Transverse colon (tissue), 4 donors: ENCODE measurements at places on chromosomes 4 and X. TPM values are rescaled to one million over a fixed set of nuclear protein-coding genes. Genes with fewer than 3 reads are reported as not detected.

GRCh38 chr4:37757761-37758160 lies 68.7 kb upstream of the PGM2 start:
- no peaks in the 10 kb centered on the region for H3K36me3 ChIP-seq
- DNase-seq: no peak
- H3K27me3 ChIP-seq: no peaks in the 10 kb centered on the region
- no peaks in the 10 kb centered on the region for H3K4me1 ChIP-seq
- peak overlapping the region; percentile 34 for H3K27ac ChIP-seq
- no peak overlapping the region for H3K4me3 ChIP-seq

The TIGD4 gene
- 0.14 TPM for total RNA-seq

DNA sequence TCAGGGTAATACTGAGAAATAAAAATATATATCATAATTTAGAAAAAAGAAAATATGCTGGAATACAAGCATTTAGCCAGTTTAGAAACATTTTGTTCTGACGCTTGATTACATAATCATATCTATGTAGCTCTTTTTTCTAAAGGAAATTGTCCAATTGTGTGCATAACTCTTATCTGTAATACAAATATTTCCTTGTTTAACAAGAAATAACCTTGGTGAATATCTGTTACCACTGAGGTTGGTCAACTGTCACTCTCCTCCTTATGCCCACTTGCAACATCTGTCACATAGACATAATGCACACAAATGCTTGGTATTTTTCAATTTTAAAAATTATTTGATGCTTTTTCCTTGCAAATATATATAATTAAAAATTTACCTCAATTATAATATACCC lies 609.7 kb downstream of the TLL1 start:
- H3K4me3 ChIP-seq: no peak overlapping the region
- no peaks in the 10 kb centered on the region for H3K27me3 ChIP-seq
- no peaks in the 10 kb centered on the region for H3K4me1 ChIP-seq
- no peak for DNase-seq

DNA sequence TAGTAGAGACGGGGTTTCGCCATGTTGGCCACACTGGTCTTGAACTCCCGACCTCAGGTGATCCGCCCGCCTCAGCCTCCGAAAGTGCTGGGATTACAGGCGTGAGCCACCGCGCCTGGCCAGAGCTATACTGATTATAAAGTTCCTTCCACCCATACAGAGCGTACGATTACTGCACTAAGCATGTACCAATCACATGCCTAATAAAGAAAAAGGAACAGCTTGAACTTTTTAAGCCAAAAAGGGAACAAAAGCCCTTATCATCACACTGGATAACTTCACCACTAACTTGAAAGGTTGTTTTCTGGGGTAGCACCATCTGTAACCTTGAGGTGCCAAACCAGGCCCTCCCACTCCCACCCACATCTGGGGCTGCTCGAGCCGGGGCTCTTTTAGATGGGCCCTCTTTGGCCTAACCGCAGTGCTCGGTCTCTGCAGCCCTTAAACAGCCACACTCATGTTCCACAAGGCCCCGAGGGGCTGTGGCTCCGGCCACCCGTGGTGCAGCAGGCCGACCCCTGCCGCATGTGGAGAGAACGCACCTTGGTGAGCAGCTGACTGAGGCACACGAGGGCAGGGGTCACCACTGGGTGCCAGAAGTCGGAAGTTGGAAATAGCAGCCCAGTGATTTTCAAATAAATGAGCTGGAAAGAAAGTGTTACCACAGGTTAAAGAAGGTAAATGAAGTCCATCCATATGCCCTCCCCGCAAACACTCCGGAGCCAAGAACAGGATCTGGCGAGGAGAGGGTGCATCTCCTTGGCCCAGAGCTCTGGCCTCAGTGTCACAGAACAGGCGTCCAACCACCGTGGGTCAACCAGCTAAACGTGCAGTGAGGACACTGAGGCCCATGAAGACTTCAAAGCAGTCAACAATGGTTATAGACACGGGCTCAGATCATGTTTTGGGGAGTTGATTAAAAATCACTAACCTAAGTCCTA lies 18.4 kb downstream of the NOP14 start:
- H3K27ac ChIP-seq: no peak overlapping the region
- no peak for DNase-seq
- no peaks in the 10 kb centered on the region for H3K36me3 ChIP-seq
- peaks cover 12% of the 10 kb centered on the region for H3K4me1 ChIP-seq

DNA sequence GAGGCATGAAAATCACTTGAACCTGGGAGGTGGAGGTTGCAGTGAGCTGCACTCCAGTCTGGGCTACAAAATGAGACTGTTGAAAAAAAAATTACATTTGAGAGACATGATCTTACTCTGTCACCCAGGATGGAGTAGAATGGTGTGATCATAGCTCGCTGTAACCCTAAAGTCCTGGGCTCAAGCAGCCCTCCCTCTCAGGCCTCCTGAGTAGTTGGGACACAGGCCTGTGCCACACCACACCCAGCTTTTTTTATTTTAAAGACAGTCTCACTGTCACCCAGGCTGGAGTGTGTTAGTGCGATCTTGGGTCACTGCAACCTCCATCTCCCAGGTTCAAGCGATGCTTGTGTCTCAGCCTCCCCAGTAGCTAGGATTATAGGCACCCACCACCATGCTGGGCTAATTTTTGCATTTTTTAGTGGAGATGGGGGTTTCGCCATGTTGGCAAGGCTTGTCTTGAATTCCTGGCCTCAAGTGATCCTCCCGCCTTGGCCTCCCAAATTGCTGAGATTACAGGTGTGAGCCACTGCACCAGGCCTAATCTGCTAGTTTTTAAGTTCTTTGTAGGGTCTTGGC lies 6.1 kb downstream of the RPS3A start:
- H3K27ac ChIP-seq: no peak overlapping the region
- no peaks in the 10 kb centered on the region for H3K36me3 ChIP-seq
- H3K27me3 ChIP-seq: no peaks in the 10 kb centered on the region
- DNase-seq: no peak

- no peak for DNase-seq
- no peak overlapping the region for H3K4me3 ChIP-seq
- H3K27ac ChIP-seq: no peak overlapping the region
- H3K27me3 ChIP-seq: no peaks in the 10 kb centered on the region
- H3K4me1 ChIP-seq: no peaks in the 10 kb centered on the region
These were observed 698.6 kb downstream of the SH3BGRL start for GRCh38 chrX:81900522-81900921.

DNA sequence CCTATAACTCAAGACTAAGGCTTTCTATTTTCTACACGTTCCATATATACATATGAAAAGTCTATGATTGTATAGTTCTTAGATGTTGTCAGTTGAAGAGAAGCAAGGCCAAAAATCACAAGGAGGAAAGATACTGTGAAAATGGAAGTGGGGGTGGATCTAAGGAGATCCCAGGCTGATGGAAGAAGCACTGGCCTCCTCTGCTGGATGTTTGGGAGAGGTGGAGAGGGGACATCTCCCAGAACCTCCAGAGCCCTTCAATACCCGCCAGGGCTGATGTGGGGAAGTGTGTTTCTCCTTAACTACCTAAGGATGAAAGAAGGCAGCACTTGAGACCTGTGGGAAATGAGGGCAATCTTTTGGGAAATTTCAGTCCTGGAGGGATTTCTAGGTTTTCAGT lies 67.4 kb downstream of the RASGEF1B start:
- H3K4me1 ChIP-seq: no peaks in the 10 kb centered on the region
- no peaks in the 10 kb centered on the region for H3K27me3 ChIP-seq
- no peak overlapping the region for H3K27ac ChIP-seq
- no peaks in the 10 kb centered on the region for H3K36me3 ChIP-seq

DNA sequence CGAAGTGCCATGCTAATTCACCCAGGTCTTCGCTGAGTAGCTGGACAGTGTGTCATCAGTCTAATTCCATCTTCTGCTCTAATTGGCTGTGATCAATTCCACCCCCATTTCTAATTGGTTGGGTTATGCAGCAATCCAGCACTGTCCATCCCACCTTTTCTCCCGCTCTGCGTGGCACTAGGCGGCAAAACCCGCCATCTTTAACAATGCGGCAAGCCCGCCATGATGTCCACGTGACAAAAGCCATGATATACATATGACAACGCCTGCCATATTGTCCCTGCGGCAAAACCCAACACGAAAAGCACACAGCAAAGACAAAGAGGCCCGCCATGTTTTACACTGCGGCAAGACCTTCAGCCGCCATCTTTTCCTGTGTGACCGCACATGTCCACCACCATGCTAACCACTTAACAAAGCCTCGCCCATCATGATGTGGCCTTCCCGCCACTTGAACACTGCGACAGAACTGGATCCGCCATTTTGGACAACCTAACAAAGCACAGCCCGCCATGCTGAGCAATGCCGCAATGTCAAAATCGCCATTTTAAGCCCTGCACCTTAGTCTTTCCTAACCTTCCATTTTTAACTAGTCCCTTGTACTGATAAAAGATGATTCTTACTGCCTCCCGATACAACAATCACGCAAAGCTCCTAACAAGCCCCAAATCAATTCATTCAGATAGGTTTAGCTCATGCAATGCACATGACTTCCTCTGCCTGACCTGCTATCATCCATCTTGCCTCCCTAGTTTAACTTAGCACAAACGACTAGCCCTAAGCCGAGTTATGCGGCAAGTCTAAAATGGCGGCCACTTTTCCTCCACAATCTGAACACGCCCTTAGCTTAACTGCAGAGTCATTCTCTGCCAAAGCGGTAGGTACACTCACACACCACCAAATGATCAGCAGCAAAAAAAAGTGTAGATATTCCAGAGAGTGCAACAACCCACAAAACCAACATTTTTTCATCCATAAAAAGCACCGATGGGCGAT lies 288.3 kb downstream of the CHIC1 start:
- peak overlapping the region; percentile 86 for H3K27ac ChIP-seq
- no peaks in the 10 kb centered on the region for H3K36me3 ChIP-seq
- H3K27me3 ChIP-seq: no peaks in the 10 kb centered on the region
- H3K4me3 ChIP-seq: no peak overlapping the region
- DNase-seq: peak; percentile 90

- no peak overlapping the region for H3K4me3 ChIP-seq
- DNase-seq: no peak
- no peaks in the 10 kb centered on the region for H3K36me3 ChIP-seq
- H3K27ac ChIP-seq: no peak overlapping the region
- no peaks in the 10 kb centered on the region for H3K4me1 ChIP-seq
These were observed 228.5 kb downstream of the AFF2 start for GRCh38 chrX:148728901-148729300.

- H3K4me1 ChIP-seq: peaks cover 5% of the 10 kb centered on the region
- H3K27me3 ChIP-seq: peaks cover 66% of the 10 kb centered on the region
- no peak overlapping the region for H3K27ac ChIP-seq
These were observed 119.4 kb downstream of the FAM53A start for GRCh38 chr4:1564535-1565375.

- H3K27ac ChIP-seq: no peak overlapping the region
- no peaks in the 10 kb centered on the region for H3K36me3 ChIP-seq
- H3K27me3 ChIP-seq: no peaks in the 10 kb centered on the region
- DNase-seq: no peak
These were observed 107.0 kb downstream of the LDB2 start for GRCh38 chr4:16791460-16791859.
